ENCODE measurements at places on chromosomes 11 and 22.

- DNase-seq, result no peak
Measured at GRCh38 chr11:60528934-60529333, 13.7 kb downstream of the MS4A13 start.

DNA sequence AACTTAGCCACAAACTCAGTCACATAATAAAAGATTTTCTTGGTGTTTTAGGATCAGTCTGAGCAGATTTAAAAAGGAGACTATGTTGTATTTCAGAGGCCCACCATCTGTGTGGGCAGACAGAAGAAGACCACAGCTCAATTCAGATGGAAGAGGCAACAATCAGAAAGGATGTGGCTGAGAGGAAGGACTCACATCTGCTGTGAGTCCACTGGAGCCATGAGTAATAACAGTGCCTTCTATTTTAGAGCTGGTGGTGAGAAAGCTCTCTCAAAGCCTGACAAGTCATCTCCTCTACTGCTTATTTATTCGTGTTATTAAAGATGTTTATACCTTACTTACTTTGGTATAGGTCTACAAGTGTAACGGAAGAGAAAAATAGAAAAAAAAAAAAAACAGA lies 357.2 kb downstream of the OPCML start:
- no peak for DNase-seq

- DNase-seq, result no peak
Measured at GRCh38 chr11:7281079-7281478, 29.4 kb downstream of the SYT9 start.

DNA sequence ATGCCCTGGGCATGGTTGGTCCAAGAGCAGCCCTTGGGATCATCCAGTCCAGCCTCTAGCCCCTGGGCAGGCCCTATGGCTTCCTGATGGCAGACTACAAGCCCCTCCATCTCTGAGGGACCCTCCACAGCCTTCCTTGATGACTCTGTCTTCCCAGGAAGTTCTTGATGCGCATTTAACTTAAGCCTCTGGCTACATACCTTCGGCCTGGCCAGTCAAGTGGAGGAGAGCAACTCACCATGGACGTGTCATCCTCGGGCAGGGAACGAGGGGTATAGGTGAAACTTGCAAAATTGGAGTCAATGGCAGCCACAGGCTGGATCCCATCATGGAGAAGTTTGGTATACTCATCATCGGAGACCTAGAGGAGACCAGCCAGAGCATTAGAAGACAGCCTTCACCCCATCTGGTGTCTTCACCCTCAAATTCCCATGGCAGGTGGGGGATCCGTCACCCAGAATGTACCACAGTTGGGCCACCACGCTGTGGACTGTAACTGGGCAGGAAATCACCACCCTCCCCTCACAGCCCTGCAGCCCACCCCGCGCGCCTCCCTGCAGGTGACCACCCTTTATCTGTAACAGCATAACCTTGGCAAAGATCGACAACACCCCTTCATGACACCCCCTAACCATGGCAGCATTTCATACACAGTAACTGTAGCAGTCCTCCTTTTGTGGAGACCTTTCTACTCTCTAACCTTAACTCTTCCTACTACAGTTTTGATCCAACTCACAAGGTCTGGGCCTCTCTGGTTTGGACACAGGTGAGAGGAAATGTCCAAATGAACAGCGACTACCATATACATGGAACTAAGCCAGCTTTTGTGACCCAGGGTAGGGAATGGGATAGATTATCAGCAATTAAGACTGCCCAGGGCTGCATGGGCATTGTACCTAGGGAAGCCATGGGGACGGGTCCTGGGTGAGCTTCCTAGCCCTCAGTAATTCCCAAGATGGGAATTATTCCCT lies 91.7 kb downstream of the PDE2A start:
- DNase-seq, result no peak

- no peak for DNase-seq
Measured at GRCh38 chr11:71456831-71457230, 3.8 kb downstream of the NADSYN1 start.

DNA sequence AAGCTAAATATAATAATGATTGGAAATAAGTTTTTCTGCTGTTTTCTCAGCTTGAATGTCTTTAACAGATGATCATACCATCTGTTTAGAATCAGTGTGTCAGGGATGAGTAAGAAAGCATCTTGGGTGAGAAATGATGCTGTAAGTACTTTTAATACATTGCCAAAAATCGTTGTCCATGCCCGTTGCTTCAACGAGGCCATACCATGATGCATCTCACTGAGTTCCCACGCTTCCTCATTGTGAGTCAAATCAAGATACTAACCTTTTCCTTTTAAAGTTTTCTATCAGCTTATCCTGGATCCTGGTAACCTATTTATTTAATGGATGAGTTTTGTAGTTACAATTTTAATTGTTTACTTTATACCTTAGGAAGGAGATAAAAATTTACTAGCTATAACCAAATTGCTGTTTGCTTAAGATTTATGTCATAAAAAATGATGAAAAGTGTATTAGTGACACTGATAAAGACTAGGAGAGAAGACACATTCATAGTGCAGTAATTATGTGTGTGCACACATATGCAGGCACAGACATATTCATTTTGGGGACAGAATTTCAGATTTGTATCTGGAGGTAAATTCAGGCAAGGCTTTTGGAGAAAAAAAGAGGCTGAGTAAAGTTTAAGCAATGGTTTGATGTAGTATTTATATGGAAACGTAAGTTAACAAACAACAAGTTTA lies 154.8 kb downstream of the UVRAG start:
- DNase-seq, result no peak

- DNase-seq, result no peak
Measured at GRCh38 chr11:43872995-43873394, 7.6 kb upstream of the ALKBH3 start.

GRCh38 chr11:76102802-76103201 lies 103.5 kb downstream of the WNT11 start:
- DNase-seq, result no peak

DNA sequence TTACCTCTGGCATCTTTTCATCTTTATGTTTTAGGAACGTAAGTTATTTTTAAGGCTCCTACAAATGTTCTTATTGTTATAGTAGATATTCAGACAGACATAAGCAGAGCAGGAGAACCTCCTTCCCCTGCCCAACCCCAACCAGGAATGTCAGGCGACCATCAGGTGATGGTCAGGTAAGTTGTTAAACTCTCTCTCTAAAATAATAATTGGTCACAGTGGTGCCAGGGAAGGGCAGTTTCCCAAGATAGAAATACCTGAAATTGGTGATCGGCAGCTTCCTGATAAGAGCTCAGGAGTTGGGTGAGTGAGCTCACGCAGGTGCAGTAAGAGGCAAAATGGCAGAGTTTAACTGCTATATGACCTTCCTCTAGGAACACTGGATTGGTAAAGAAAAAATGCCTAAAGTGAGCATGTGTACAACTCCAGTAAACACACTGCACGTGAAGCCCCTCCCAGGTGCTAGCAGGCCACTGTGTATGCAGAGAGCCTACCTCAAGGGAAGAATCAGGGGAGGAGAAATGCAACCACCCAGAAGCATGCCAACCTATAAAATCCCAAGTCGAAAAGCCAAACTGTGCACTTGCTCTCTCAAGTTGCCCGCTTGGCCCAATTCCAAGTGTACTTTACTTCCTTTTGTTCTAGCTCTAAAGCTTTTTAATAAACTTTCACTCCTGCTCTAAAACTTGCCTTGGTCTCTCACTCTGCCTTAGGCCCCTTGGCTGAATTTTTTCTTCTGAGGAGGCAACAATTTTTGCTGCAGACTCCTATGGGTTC lies 273.9 kb downstream of the SBF2 start:
- DNase-seq, result no peak

DNA sequence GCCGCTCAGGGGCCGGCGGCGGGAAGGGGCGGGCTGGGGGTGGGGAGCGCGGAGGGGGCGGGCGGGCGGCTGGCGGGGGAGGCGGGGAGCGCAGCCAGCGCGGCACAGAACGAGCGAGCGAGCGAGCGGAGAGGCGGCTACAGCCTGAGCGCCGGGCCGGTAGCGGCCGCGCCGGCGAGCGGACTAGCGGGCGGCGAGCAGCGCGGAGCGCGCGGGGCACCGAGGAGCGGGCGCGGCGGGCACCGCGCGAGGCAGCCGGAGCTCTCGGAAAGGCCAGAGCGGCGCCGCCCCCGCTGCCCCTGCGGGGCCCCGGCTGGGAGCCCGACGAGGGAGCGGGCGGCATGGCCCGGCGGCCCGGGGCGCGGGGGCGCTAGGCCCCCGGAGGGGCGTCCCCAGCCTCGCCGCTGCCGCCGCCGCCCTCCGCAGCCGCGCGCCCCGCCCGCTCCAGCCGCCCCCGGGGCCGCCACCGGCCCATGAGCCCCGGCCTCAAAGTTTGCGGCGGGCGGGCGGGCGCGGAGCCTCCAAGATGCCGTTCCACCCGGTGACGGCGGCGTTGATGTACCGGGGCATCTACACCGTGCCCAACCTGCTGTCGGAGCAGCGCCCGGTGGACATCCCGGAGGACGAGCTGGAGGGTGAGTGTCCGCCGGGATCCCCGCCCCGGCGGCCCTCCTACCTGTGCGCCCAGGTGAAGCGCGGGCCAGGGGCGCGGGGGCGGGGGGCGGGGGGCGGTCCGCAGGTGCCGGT lies at the start of gene CABP7:
TSS of gene CABP7 (plus strand) at position 105 of the 747 bp plus-strand sequence. CDS start at position 527, 422 bp downstream.
- no peak for DNase-seq

- DNase-seq, result no peak
Measured at GRCh38 chr11:67371189-67371910, 2.0 kb downstream of the CLCF1 start.

DNA sequence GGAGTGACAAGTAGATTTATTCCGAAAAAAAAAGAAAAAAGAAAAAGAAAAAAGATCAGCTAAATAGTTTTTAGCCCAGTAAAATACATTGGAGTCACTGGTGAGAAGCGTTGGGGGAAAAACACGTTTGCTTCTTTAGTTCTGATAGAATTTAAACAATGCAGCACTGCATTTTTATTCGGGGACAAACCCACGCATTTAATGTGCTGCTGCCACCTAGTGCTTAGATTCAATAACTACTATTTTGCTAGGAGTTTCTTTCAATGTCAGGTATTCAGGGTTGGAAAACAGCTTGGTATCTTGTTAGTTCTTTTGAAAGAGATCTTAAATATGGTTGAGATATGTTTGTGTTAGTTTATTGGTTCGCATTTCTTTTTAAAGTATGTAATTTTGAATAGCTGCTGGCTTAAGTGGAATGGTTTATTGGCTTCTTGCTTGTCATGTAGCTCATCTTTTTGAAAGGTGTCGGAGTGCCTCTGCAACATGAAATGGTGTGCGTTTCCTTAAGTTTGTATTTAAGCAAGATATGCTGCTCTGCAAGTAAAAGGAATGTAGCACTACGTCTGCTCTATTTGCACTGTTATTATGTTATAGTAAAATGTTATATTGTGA lies 41.9 kb downstream of the SVIP start:
- DNase-seq, result no peak

- DNase-seq, result no peak
Measured at GRCh38 chr11:32729976-32730375, 64.5 kb downstream of the CCDC73 start.

DNA sequence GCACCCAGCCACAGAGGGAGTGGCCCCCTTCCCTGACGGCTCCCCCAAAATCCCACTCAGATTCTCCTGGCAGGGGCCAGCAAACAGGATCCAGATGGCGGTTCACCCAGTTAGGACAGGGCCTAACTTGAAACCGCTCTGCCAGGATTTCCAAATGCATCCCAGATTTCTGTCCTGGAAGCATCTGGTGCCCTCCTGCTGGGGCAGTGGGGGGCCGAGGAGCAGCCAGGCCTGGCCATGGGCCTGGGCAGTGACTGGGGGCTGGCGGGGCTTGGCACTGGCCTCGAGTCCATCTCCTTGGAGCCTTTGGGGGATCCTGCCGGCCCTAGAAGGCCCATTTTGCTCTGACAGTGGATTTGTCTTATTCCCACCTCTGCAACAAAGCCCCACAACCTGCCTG lies 17.9 kb upstream of the EMID1 start:
- no peak for DNase-seq

DNA sequence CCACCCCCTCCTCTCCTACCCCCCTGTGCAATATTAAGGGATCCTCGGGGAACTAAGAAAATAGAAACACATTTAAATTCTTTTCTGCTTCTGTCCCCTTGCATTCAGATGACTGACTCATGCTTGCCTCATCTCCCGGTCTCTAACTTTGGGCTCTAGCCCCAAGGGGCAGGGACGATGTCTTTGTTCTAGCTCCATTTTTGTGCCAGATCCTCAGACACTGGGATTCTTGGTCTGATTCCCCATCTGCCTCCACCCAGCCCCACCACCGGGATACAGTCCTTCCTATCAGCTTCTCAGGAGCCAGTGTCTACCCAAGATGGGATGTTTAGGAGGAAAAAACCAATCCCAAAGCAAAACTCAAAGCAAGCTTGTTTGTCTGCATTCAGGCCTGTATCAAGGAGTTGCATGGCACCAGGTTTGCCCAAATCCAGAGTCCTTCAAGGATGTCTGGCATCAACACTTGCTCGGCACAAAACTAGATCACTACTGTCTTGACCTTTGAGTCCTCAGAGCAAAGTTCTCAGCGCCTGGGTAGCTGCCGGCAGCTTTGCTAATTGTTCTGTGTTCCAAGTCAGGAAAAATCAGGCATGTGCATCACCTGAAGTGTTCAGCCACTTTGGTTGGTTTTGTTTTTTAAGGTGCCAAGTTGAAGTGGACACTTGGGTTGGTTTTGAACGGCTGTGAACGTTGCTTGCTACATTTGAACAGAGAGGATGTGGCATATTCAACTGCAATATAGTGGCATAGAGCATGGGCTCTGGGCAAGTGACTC lies 212.8 kb downstream of the DSCAML1 start:
- DNase-seq, result no peak

DNA sequence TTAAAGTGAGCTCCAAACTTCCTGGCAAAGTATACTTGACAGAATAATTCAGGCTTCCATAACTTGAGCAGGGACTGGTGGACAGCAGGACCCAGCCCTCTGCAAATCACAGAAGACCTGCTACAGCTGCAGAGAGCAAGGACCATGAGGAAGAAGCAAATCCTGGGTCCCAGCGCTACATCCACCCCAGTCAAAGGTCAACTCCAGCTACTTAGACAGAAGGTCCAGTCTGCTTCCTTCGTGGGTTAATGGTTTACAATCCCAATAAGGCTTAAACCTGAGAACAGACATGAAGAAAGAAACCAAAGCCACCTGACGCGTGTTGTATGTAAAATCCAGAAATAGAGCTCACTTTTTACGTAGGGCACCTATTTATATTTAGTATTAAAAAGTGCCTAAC lies 57.7 kb downstream of the SHANK2 start:
- no peak for DNase-seq

All from activated gamma-delta T cell (primary cell).